ENCODE measurements at places on chromosomes 2 and 18.

DNA sequence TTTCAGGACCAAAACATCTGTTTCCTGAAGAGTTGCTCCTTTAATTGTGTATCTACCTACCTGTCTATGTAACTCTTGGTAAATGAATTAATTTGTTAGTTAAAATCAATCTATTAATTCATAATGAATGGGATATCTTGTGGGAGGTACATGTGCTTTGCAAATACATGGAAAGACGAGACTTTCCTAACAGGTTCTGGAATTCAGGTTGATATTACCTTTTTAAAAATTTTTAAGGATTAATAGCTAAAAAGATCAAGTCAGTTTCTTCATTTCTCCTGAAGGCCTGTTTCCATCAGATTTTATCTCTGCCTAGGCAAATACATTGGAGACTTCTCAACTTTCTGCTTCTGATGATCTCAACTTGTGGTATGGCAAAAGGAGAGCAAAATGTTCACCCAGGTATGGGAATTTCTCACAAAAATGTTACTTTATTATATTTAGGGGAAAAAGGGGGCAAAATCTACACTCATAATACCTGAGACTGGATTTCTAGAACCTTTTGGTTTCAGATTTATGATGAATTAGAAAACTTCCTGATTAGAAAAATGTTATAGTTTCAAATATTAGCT lies 7.4 kb downstream of the TFPI start:
- no peak for DNase-seq

GRCh38 chr2:33655626-33656320 lies 56.7 kb upstream of the FAM98A start:
- DNase-seq: no peak

GRCh38 chr2:172095905-172096625 lies 6.6 kb downstream of the DLX2 start:
- no peak for DNase-seq

- DNase-seq: peak; percentile 58
Observed at GRCh38 chr2:54899576-54900200, 150.6 kb downstream of the RTN4 start.

DNA sequence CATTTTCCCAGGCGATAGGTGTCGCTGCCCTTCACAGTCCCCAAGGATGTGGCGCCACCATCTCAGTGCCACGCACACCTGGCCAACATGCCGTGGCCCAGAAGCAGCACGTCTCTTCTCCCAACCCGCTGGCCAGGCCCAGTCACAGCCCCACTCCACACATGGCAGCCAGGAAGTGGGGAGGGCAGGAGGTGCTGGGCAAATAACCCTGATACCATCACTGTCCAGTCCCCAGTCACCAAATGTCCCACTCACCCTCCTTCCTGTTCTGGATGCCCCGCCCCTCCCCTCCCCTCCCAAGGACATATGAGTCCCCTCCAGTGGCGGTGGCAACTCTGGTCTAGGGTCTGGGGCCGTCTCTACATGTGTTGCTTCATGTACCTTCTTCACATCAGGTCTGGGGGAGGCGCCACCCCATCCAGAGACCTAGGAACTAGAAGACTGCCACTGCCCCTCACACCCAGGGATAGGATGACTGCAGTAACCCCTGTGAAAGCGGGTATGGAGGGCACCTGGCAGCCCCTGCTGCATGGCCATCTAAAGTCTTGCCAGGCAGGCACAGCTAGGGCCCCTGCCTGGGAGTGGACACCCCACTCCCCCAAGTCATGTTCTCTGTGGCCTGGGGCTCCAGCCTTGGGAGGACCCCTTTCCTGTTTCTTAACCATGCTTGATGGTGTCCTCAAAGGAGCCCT lies 7.3 kb upstream of the CAPN10 start:
- DNase-seq: no peak

DNA sequence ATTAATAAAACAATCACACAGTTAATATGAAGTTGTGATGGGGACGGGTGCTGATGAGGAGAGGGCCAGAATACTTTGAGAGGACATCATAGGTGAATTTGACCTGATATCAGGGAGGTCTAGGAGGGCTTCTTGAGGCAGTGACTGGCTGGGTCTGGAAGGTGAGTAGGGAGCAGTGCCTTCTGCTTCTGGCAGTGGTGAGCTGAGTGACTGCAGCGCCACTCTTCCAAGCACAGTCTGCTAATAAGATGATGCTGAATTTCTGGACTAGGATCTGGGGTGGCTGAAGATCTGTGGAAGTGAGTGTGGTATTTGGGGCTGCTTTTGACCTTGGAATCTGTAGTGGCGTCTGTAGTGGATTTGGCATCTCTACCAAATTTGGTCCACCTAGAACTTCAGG lies 5.5 kb downstream of the DGKD start:
- no peak for DNase-seq

DNA sequence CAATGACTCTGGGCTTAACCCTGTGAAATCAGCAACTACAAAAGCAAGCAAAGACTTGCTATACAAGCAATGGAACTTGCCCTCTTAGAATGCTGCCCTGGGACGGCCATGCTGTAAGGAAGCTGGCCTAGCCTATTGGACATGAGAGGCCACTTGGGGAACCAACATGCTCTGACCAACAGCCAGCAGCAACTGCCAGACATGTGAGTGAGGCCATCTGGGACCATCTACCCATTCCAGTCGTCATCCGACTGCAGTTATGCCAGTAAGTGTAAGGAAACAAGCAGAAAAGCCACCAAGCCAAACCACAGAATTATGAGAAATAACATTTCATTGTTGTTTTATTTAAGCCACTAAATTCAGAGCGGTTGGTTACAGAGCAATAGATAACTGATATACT lies 40.9 kb downstream of the CLASP1 start:
- no peak for DNase-seq

DNA sequence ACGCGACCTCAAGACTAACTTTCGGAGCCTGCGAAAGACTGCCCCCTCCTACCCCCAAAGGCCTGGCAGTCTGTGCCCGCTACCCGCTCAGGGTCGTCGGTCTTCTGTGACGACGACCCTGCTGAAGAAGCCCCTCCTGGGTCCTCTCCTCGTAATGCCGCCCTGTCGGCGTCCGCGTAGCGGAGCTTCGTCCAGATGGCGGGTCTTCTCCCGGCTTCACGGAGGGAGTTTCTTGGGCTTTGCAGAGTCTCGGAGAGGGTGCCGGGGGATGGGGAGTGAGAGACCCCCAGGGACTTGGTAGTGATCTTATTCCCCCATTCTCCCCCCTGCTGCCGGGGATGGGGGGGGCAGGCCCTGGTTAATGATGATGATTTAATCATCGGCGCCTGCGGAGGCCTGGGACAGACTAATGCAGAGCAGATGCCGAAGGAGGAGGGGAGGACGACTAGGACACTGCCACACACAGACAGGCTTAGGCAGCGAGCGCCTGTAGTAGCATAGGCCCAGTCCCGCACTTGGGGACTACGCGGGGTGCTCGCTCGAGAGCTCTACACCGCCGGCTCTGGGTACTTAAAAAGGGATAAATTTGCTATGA lies 528 bp upstream of the PCGF1 start:
- DNase-seq: peak; percentile 57

- no peak for DNase-seq
Observed at GRCh38 chr2:128838244-128838643, 519.6 kb upstream of the HS6ST1 start.

DNA sequence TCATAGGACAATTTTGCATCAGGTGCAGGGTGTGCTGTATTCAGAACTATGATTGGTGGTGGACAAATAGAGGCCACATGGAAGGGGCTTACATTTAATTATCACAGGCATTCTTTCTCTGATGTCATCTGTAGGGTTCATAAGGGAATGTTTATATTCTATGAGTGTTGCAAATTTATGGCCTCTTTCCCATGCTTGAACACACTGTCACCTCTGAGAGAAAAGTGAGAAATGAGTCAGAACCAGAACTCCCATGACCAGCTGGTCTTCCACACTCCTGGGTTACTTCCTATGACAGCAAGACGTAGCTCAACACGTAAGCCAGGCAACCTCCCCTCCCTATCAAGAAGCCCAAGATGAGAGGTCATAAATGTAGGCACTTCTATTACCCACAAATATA lies 310.8 kb downstream of the PIEZO2 start:
- no peak for DNase-seq

GRCh38 chr2:111100765-111101162 lies 19.9 kb upstream of the BCL2L11 start:
- no peak for DNase-seq

DNA sequence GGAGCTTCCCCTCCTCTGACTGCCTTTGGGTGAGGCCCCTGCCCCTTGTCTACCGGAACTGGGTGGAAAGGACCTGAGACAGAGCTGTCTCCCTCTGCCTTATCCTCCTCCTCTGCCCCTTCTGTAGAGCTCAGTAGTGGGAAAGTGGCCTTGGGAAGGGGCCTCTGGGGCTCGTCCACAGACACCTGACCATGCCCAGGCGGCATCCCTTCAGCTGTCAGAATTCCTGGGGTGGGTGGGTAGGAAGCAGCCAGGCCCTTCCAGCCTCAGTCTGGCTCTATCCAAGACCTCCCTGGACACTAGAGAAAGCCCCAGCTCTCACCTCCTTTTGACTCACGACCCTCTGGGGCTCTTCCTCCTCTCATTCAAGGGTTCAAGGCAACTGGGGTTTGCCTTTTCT lies 35.6 kb downstream of the B3GNT2 start:
- no peak for DNase-seq

DNA sequence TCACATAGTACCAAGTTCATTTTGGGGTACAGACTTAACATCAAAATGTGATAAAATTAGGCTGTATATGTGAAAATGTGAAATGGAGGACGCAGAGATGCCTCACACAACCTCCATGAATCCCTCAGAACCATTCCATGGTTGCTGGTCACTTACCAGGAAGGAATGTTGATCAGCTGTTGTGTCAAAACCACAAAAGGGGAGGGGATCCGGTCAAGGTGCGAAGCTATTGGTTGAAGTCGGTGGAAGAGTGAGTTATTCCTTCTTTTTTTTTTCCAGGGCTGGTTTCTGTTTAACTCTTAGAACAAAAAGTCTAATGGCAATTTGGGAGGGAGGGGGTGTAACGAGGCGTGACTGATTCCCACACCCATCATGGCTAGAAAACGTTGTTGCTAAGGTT lies 32.3 kb upstream of the REG3A start:
- no peak for DNase-seq

GRCh38 chr18:58905777-58906428 lies 41.2 kb downstream of the ZNF532 start:
- no peak for DNase-seq

DNA sequence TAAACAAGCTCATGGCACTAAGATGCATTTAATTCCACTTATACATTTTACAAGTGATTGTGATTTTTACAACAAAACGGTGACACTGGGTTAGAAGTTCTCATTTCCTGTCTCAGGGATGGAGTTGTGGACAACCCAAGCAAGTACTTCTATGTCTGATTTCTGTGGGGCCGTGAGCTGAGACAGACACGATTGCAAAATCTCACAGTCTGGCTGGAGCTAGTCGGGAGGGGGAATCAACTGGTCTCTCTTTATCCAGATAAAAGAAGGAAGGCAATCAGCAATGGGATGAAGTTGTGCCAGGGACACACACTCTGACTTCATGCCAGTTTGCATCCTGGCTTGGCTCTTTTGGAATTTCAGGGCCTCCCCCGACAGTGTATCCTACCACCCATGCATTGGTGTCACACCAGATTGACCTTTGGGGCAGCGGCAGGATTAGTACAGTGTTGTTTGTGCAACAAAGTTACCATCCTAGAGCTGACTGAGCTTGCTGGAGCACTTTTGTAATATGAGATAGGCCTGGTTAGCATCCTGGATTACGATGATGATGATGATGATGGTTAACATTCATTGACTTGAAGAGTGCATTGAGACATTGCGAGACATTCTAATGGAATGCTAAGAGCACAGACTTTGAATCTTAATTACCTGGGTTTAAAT lies 98.8 kb downstream of the CTAGE1 start:
- no peak for DNase-seq

- peak; percentile 65 for DNase-seq
Observed at GRCh38 chr2:26764078-26764887, at the start of gene SLC35F6. SLC35F6 (plus strand) TSS chr2:26764284; CDS start chr2:26764350, 66 bp downstream.

- DNase-seq: no peak
Observed at GRCh38 chr18:66077066-66077465, 326.3 kb downstream of the CDH7 start.

DNA sequence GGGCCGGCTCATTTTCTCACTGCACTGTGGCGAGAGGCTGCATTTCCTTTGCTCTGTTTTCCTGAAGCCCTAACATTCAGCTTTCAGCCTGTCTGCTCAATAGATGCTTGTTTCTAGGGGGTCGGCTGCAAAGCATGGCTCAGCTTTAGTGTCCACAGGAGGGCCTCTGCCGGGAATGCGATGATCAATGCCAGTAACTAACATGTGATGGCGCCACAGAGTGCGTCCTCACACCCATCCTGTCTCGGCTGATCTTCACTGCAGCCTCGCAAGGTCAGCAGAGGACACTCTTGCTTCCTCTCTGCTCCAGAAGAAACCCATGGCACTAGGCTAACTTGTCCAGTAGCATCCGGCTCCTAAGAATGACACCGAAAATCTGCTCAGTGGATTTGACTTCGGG lies 156.4 kb upstream of the PXDN start:
- peak; percentile 3 for DNase-seq

GRCh38 chr2:128316777-128317180 lies 1.9 kb downstream of the HS6ST1 start:
- no peak for DNase-seq

DNA sequence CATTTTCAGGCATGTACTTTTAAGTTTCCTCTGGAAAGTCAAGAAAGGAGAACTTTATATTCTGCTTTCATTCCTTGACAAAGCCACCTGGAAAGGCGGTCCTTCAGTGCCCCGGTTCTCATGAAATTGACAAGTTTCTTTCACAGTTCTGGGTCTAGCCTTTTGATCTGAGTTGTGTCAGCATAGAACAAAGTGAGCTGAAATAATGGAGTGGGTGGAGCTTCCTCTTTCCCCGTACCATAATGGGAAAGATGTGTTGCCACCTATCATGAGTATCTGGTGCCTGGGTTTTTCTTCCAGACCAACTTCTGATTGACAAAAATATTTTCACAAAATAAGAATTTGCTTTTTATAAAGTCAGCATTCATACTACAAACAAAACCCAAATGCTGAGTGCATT lies 49.3 kb downstream of the PTRHD1 start:
- no peak for DNase-seq

- DNase-seq: no peak
Observed at GRCh38 chr18:48655508-48655907, 116.7 kb downstream of the CTIF start.

DNA sequence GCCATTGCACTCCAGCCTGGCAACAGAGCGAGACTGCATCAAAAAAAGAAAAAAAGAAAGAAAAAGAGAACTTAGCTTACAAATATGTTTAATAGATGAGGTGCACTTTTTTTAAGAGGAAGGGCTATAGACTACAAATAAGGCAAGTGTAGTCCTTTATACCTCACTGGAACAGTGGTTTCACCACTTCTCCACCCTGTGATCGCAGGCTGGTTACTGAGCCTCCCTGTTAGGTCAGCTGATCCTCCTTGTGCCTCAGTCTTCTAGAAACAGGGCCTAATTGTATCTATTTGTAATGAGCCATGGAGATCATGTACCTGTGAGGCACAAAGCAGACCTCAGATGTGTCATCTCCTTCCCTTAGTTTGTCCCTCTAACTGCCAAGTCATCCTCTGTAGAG lies 4.5 kb downstream of the CXCR2 start:
- DNase-seq: no peak

GRCh38 chr18:45688833-45689232 lies 35.1 kb upstream of the SLC14A1 start:
- no peak for DNase-seq

GRCh38 chr2:219278655-219279150 lies 463 bp upstream of the DNAJB2 start:
- DNase-seq: no peak

Data from NCI-H526 (cell line).